Right renal pelvis (tissue), 4 donors: ENCODE measurements at places on chromosomes 4 and X. TPM values are rescaled to one million over a fixed set of nuclear protein-coding genes. Genes with fewer than 3 reads are reported as not detected.

NAAA gene
- 13.3 TPM for polyA plus RNA-seq

HPGD gene
- 58.1 TPM for polyA plus RNA-seq

CORIN gene
- polyA plus RNA-seq = 4.2 TPM

VCX2 gene
- not detected for polyA plus RNA-seq

GNPDA2 gene
- 28.0 TPM for polyA plus RNA-seq

HEPH gene
- 47.6 TPM for polyA plus RNA-seq

PDCL2 gene
- not detected for polyA plus RNA-seq

DNA sequence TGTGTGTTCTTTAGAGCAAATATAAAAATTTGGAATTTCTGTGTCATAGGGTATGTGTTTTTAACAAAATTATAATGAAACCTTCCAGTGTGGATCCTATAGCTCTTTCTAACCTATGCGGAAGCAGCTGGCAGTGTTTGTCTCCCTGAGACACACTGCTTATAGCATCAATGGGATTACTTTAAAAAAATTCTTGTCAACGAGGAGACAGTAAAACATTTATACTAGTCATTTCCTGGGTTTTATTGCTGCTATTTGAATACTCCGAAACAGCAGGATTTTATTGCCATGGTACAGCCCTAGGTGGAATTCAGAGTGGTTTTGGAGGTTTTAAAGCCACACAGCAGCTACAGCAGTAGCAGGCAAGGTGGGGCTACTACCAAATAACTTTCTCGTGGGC is 145.1 kb upstream of the IL1RAPL2 start:
- no peak for DNase-seq

GRCh38 chr4:136861091-136861490 is 671.2 kb downstream of the PCDH18 start:
- DNase-seq = no peak

DNA sequence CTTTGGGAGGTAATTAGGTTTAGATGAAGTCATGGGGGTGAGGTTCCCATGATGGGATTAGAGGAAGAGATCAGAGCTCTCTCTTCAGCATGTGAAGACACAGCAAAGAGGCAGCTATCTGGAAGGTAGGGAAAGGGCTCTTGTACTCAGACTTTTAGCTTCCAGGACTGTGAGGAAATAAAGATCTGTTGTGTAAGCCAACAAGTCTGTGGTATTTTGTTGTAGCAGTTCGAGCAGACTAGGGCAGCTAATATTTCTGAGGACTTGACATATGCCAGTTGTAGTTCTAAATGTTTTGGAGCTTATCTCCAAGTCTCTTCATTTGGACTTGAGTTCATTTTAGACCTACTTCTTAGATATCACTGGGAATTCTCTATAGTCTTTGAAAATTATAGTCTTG is 137.3 kb upstream of the PDE5A start:
- DNase-seq = no peak

DNA sequence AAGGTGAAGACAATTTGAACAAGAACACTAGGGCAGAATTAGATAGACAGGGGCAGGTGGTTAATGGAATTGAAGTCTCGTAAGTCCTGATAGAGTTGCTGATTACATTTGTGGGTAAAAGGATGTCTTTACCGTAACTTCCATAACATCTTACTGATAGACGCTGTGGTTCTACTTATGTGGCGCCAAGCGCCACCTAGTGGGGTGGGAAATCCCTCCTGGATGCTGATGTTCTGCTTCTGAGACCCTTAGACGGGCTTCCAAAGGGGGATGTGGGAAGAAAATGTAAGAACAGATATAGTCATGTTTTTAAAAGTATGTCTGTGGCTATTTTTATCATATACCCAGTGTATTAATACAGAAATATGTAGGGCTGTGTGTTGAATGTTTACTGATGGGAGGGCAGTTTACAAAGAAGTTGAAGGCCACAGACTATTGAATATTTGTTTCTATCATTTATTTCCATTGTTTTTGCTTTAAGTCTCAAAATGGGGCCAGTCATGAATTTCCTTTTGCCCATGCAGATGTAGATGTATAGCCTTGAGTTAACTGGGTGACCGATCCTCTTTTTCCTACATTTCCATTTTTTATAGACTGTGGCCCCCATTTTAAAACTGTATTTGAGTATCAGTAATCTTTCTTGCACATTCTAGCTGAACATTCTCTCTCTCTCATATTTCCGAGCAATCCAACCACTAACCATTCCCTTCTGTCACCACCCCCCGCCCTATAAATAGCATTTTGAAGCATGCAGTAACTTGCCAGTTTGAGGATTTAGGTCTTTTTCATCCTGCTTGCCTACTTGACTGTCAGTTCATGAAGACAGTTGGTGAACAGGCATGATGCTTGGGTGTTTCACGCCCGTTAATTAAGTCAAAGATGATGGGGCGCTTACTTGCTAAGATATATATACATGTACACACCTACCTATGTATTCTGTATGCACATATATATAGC is 12.1 kb upstream of the TLR8 start:
- no peak for DNase-seq

DNA sequence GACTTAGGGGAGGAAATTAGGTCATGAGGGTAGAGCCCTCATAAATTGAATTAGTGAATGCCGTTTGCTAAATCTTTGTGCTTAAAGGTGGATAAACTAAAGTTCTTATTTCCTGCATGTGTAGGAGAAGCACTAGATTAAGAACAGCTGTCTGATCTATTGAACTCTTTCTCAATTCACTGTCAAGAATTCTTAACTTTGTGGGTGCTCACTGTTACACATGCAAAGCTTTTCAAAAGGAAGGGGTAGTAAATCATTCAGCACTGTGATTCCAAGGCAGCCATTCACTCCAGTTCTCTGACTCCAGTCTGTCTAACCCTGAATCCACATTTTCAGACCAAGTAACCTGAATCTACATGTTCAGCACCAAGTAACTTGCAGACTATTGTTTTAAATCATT is 1520.1 kb downstream of the PCDH18 start:
- peak; percentile 14 for DNase-seq

GRCh38 chr4:158025131-158025530 is 147.7 kb downstream of the GASK1B start:
- no peak for DNase-seq

DNA sequence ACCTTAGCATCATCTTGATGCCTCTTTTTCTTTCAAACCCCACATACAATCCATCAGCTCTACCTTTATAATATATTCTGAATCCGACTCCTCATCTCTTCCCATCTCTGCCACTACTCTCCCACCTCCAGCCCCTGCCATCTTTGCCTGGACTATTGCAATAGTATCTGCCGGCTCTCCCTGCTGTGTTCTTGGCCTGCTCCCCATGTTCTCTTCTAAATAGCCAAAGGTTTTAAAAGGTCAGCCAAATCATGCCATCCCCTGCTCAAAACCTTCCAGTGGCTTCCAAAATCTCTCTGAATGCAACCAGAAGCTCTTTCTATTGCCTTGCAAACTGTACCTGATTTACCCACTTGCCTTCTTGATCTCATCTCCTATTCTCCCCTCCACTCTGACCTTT is 266.0 kb downstream of the PTTG2 start:
- DNase-seq = no peak

DNA sequence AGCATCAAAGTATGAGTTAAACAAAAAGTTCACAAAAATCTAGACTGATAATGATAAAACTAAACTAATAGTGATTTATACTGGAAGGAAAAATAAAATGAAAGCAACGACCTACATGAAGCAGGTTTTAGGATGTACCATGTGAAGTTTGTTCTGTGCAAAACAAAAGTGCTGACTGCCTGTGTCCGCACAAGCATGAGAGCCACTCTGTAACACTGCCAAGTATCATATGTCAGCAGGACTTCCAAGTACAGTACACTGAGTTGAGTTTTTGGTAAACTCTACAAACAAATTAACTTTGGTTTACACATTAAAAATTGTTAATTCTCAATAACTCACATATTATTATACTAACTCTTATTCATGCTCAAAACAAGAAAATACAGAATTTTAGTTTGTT is 459.0 kb downstream of the PDGFC start:
- no peak for DNase-seq

DNA sequence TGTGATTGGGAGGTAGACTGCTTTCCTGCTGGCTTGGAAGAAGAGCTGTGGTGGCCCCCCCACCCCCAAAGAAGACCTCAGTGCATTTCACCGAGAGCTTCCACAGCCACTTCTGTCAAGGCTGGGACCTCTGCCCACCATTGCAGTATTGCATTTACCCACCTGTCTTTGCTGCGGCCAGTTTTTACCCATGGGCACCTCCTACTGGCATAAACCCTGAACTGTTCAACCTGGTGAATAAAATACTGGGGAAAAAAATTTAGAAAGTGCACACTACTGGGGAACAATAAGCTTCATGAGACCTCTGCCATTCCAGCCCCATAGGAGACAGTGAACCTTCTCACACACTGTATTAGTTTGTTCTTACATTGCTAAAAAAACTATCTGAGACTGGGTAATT is 40.3 kb downstream of the ARFIP1 start:
- no peak for DNase-seq

- no peak for DNase-seq
These were observed 52.8 kb upstream of the ANKRD17 start for GRCh38 chr4:73311428-73311827.

GRCh38 chrX:27599928-27600327 is 9.8 kb downstream of the DCAF8L2 start:
- no peak for DNase-seq
